ENCODE measurements at places on chromosomes 7 and 10.

- peak; percentile 4 for DNase-seq
Measured at GRCh38 chr10:85642082-85642420, 724.5 kb downstream of the GRID1 start.

GRCh38 chr10:54444170-54444569 lies 356.9 kb downstream of the PCDH15 start:
- DNase-seq: no peak

DNA sequence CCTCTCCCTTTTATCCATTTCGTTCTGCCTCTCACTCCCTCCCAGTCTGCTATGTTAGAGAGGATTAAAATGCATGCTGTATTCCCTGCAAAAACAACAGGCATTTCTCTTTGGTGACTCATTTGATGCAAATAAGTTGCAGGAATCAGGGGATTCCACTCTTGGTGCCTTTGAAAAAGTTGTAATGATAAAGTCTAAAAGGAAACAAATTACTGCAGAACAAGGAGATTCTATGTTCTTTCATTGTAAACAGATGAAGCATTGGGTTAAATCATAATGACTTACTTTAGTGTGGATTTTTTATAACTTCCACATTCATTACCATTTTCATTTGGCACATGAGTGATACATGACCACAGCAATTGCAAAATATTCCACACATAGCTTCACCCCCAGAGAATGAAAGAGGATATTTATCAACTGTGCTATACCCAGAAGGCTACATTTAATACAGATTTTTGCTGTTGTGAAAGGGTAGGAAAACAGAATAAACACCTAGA lies 33.4 kb upstream of the ABLIM1 start:
- DNase-seq: peak; percentile 76

- DNase-seq: no peak
Measured at GRCh38 chr7:1622441-1622840, 47.6 kb upstream of the ELFN1 start.

DNA sequence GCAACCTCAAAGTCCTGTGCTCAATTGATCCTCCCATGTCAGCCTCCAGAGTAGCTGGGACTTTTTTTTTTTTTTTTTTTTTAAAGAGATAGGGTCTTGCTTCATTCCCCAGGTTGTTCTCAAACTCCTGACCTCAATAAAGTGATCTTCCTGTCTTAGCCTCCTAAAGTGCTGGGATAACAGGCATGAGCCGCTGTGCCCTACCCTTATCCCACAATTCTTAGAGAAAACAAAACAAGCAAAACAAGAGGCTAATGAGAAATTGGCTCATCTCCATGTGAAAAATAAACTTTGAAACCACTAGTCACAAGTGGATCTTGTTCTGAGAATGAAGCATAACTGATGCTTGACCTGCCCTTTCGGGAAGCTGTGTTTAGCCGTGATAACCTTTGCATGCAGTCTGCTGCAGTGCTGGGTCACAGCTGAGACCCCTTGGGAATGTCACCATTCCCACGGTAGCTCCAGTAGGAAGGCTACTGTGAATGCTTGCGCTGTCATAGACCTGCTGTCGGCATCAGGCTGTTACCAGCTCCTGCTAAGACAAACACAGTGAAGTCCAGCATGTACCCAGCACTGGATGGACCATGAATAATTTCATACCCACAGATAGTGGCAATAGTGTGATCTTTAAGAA lies 290.7 kb upstream of the KIAA1217 start:
- DNase-seq: no peak

- peak; percentile 41 for DNase-seq
Measured at GRCh38 chr7:91082852-91083495, 181.3 kb upstream of the FZD1 start.

- no peak for DNase-seq
Measured at GRCh38 chr10:176677-177076, 41.4 kb downstream of the ZMYND11 start.

GRCh38 chr7:51007551-51008505 lies 225.1 kb upstream of the GRB10 start:
- DNase-seq: peak; percentile 22

- DNase-seq: peak; percentile 60
Measured at GRCh38 chr10:72337039-72337629, 17.6 kb downstream of the DNAJB12 start.

GRCh38 chr7:85068799-85069198 lies 118.1 kb downstream of the SEMA3D start:
- DNase-seq: peak; percentile 81

DNA sequence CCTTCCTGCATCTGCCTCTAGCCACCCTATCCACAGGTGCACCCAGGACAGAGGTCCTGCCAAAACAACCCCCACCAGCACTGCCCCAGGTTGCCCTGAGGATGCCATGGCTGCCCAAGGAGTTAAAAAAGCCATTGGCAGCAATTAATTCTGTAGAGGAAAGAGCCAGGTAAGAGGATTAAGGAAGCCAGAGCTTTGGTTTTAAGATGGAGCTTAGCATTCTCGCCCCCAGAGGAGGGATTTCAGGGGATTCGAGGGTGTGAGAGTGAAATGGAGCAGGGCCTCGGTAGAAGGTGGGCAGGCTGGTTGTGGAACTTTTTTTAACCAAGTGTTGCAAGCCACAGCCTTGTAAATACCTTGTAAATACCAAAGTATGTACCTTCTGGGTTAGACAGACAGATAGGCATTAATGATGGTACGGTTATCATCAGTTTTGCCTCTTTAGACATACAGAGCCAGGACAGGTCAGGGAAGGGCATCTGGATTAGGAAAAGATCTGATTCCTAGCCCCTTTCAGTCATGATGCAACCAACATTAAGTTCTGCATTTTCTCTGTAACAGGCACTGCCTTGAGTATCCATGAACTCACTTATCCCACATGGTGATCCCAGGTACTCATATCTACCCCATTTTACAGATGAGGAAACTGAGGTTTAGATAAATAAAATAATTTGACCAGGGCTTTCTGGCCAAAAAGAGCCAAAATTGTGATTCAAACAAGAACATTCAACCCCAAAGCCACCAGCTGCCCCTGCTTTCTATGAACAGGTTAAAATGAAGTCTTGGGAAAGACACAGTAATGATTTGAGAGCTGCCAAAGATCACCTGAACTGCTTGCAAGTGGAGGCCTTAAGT lies 120.7 kb upstream of the PPIF start:
- no peak for DNase-seq

DNA sequence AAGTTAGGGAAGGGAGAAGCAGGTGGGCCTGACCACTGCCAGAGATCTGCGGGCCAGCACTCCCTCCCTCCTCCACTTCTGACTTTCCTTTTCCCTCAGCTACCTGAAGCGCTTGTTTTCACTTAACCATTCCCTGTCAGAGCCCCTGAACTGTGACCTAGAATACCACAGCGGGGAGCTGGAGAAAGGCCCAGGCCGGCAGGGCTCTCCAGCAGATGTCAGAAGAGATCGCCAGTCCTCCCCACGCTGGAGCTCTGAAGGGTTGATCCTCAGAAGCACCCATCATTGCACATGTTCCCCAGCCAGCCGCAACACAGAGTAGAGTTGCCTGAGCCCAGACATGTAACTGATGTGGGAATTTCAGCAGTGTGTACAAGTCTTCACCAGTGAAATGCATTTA lies 44.4 kb upstream of the GAD2 start:
- DNase-seq: no peak

Data from fibroblast of skin of abdomen (primary cell).